Stimulated activated CD8-positive, alpha-beta memory T cell treated with anti-CD3 and anti-CD28 coated beads, Interleukin-7, amount 100 ng/mL, for 1 hour (primary cell): ENCODE measurements at places on chromosomes 11 and 22.
A peak's percentile ranks its signal among the peaks of the same experiment; 100 is the strongest.

DNA sequence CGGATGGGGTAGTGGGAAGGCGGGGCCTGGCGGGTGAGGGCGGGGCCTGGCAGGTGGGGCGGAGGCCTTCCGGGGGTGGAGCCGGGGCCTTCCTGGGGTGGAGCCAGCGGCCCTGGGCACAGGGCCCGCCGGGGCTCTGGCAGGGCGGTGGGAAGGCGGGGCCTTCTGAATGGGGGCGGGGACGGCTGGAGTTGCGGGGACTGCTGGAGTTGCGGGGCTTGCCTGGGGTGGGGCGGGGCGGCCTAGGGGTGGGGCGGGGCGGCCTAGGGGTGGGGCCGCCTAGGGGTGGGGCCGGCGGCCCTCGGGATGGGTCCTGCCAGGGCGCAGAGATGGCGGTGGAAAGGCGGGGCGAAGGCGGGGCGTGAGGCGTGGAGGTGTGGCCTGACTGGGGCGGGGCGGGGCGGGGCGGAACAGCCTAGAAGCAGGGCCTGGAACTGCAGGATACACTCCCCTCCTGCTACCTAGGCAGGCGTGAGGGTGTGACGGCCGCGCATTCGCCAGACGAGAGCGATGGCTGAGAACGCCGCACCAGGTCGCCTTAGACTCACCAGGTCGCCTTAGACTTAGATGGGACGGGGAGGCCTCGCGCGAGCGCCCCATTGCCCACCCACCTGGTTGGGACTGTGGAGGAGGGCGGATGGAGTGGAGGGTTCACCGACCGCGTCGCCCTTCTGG is 19.3 kb downstream of the RRP7A start:
- peak; percentile 63 for DNase-seq

DNA sequence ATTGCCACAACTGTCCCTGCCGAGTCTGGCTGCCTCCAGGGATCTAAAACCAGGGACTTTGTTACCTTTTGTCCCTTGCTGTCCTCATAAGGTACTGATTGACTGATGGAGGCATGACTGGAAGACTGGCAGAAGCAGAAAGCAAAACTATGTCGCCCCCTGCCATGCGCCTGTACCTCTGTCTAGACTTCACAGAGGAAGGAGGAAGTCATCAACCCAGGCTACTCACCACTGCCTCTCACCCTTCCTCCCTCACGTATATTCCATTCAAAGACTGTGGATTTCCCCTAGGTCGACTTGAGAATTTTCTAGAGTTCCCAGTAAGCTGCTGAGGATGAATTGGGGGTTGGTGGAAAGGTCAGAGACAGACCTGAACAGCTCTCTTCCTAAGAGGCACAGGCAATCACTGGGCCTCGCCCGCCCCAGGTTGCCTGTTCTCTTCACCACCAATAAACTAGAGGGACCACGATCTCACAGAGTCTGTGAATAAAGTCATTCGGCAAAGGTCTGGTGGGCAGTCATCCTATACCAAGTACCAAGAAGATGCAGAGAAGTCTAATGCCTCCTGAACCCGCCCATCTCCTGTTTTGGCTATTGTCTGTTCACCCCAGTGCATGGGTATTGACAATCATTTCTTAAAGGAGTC is 27.5 kb upstream of the CHST1 start:
- no peak for DNase-seq

DNA sequence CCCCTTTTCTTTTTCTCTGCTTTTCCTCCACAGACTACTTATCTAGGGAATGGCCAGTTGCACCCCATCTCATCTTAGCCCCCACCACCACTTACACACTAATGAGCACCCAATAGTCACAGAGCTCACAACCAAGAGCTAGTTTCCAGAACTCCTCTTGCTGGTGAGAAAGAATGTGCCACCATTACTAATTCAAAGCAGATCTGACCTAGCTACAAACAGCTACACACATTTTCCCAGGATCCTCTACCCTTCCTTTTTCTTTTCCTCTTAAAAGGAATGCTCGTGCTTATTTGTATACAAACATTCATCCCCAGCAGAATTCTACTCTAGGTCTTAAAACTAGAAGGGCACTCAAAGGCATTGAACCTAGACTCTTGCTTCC is 136.8 kb downstream of the CD44 start:
- DNase-seq: no peak

GRCh38 chr11:22190827-22191463 is 1.9 kb upstream of the ANO5 start:
- DNase-seq: no peak

DNA sequence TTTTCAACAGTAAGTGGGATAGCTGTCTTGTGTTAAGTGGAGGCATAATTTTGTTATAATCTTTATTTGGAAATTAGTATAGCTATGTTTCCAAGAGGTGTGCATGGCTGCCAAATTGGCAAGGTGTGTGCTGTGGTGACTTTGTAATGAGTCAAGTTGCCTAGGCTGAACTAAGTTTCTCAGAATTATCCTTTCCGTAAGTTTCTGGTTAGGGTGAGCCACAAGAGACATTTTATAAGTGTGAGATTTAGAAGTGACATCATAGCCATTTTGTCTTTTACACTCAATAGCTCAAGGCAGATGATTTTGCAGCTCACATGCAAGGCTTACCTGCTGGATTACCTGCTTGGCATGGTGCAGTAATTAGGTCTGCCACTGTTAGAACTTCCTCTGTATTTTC is 90.3 kb downstream of the C11orf87 start:
- no peak for DNase-seq

DNA sequence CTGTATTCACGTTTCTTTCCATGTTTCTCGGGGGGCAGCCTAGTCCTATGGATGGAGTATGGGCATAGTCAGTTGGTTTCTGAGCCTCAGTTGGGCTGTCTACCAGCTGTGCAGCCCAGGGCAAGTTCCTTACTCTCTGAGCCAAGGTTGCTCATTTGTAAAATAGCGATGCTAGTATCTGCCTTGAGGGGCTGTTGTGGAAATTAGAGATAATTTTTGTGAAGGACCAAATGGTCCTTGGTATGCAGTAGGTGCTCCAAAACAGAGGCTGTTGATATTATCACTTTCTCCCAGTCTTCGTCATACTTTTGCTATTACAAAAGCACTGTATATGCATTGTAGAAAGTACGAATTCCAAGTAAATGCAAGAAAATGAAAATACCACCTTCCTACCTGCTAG is 82.7 kb upstream of the MYOD1 start:
- no peak for DNase-seq

GRCh38 chr11:83070731-83071566 is 748 bp downstream of the RAB30 start:
- no peak for DNase-seq

GRCh38 chr22:44606126-44606525 is 95.9 kb upstream of the PRR5 start:
- no peak for DNase-seq

GRCh38 chr11:118415062-118415738 is 13.8 kb downstream of the ATP5MG start:
- no peak for DNase-seq

DNA sequence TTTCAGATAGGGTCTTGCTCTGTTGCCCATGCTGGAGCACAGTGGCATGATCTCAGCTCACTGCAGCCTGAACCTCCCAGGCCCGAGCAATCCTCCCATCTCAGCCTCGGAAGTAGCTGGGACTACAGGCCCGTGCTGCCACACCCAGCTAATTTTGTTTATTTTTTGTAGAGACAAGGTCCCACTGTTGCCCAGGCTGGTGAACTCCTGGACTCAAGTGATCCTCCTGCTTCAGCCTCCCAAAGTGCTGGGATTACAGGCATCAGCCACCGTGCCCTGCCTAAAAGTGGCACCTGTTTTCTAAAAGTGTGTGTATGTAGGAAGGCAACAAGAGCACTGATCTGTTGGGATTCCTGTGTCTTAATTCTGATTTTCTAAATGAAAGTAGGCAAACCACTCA is 20.2 kb downstream of the PACS1 start:
- DNase-seq: no peak

DNA sequence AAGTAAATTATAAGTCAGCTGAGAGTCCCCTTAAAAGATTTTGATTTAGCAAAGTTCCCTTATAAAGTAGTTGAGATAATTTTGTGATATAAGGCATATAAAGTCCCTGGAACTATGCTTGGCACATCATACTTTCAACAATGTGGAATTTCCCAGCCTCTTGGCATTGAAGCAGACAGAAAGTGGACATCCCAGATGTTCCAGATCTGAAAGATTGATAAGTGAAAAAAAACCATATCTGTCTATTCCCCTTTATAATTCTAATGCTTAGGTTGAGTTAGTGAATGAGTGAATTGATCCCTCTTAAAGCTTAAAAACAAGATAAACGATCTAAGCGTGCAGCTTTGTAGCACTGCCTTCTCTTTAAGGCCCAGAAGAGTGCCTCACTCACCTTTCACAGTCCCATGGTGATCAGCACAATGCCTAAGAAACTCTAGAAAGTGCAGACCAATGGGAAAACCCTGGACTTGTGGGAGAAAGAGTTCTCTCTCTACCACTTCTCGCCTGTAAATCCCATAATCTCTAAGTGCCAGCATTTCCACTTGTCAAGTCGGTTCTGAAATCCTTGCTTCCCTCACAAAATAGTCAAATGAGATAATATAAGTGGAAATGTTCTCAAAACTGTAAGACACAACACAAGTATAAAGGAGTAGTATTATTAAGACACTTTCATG is 17.8 kb downstream of the FIBIN start:
- no peak for DNase-seq

DNA sequence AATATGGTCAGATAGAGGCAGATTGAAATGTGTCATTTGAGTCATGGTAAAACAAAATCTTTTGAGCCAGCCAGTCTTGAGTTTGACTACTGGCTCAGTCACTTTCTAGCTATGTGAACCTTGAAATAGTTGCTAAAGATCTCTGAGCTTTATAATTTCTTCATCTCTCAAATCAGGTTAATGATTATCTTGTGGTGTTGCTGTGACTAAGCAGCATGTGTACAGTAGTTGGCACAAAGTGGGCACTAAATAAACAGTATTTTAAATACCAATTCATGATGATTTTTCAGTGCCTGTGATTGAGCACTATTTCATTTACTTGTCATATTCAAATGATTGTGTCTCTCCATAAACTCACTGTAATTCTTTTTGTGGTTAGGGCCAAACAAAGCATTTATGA is 70.8 kb downstream of the RAB38 start:
- no peak for DNase-seq

DNA sequence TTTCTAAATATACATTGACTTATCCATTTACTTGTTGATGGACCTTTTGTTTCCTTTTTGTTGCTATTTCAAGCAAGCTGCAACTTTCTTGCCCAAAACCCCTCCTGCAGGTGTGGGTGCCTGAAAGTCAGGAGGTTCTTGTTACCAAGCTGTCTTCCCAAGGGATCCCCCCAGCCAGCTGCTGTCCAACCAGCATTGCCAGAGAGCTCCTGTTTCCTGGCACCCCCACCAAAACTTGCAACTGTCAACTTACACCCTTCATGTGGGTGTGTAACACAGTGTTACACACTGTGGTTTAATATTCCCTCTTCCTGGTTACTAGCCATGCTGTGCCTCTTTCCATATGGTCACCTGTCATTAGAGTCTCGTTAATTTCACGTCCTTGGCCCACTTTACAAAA is 1.6 kb upstream of the KRTAP5-1 start:
- no peak for DNase-seq

DNA sequence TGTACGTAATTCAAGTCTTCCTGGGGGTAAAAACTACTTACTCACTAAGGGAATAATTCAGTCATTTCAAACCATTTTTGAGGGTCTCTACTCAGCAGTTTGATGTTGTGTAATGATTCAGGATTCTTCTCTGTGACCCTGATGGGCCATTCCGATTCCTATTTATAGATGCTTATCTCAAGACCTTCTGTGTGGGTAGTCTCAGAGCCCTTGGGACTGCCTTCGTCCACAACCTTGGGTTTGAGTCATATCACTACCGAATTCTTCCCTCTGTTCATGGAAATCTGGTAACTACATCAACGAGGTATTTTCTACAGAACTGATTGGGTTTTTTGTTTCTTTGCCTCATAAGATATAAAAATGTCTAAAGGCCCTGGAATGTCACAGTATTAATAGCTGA is 14.3 kb upstream of the CBX6 start:
- DNase-seq: no peak

GRCh38 chr11:78857688-78858087 is 283.0 kb upstream of the NARS2 start:
- no peak for DNase-seq

DNA sequence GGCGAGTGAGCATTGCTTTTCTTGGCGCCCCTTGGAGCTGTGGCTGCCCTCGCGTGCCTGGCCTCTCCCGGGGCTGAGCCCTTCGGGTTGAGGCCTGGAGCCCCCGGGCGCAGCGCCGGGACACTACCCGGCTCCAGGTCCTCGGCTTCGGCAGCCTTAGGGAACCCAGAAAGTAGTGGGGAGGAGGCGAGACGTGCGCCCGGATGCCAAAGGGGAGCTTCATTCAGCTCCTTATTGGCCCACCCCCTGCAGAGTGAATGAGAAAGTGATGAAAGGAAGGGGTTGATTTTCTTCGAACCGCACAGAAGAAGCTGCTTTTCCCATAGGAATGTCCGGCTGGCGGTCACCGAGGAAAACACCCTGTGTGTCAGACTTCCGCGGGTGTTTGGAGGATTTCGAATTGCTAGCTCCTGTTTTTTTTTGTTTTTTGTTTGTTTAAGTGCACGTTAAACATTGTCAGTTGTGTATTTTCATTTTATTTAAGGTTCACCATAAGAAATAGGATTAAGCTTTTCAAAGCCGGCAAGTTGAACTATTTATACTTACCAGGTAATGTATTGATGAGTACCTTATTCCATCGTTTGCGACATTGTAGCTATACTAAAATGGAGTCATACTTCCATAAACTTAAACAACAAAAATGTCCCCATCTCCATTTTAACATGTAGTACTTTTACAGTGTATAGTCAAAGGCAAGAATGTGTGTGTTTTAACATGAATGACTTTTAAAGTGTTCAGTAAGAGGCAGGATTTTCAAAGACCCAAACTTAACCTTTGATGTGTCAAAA is 841 bp upstream of the EIF4G2 start:
- DNase-seq: peak; percentile 14

DNA sequence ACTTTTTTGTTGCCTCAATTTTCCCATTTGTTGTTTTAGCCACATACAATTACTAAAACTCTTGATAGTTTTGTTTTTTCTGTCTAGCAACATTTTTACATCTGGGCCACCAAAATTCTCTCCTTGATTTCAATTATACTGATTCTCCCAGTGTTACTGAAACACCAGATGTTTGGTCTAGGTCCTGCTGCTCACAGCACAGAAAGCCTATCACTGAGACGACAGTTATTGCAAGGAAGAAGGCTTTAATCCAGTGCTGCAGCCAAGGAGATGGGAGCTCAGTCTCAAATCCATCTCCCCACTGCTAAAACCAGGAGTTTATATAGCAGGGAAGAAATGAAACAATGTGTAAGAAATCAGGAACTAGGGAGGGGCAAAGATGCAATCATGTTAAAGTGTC is 837.7 kb upstream of the CNTN5 start:
- no peak for DNase-seq

- no peak for DNase-seq
Measured at GRCh38 chr11:17840101-17840548, 105.5 kb downstream of the KCNC1 start.

DNA sequence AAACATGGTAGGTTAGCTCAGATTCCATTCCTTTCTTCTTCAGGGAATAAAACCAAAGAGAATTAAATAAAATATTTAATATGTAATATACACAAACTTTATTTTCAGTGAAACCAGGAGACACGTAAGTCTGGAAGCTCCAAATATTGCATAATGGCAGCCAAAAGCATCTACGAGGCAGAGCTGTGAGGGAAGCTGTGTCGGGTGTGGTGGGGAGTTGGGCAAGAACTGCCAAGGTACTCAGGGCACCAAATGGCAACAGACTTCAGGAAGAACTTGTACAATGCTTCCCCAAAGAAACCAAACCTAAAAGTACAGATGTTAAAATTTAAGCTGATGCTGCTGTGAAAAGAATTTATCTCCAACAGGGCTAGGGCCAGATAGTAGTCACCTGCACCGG is 47.5 kb upstream of the C11orf87 start:
- DNase-seq: no peak
